Glutamatergic neuron (in vitro differentiated cells): ENCODE measurements at places on chromosomes 4 and X.

- no peak for DNase-seq
Observed at GRCh38 chr4:47484168-47484567, 907 bp upstream of the ATP10D start.

DNA sequence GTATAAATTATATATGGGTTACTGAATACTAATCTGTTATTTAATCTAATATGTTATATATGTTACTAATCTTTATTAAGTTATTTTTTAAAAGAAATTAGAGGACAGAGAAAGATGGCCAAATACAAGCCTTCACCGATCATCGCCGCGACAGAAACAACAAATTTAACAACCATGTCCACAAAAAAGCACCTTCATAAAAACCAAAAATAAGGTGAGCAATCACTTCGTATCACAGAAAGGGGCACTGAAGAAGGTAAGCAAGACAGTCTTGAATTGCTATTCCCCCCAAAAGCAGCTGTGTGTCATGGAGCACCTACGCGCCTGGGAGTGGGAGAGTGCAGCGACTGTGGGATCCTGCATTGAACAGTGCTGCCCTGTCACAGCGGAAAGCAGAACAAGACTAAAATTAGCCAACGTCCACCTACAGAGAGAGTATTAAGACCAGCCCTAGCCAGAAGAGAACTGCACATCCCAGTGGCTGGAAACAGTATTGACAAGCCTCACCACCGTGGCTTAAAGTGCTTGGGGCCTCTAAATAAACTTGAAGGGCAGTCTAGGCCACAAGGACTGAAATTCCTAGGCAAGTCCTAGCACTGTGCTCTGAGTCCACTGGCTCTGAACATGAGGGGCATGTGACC, 38.5 kb downstream of the LRBA start:
- no peak for DNase-seq

GRCh38 chr4:4436244-4436823, 49.4 kb downstream of the NSG1 start:
- no peak for DNase-seq

GRCh38 chr4:184957446-184958115, 60.7 kb upstream of the HELT start:
- no peak for DNase-seq

DNA sequence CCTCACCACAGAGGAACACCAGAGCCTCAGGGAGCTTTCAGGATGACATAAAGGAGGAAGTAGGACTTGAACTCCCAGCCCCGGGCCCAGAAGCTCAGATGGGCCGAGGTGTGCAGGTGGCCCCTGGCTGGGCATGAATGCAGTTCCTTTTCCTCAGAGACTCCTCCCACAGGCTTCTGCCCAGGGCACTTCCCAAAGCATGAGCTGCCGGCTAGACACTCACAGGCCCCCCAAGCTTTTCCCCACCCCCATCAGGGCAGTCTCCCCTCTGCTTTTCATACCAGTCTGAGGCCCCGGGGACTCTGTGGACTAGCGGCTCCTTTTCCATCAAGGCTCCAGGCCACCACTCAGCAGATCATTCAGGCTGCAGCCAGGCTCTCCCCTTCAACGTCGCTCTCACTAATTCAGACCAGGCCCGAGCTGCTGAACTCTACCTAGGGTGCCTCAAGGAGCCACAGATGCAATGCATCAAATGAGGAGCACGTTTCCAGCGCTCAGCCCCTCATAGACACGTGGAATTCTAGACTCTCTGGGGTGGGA, 36.9 kb downstream of the HMX1 start:
- no peak for DNase-seq

DNA sequence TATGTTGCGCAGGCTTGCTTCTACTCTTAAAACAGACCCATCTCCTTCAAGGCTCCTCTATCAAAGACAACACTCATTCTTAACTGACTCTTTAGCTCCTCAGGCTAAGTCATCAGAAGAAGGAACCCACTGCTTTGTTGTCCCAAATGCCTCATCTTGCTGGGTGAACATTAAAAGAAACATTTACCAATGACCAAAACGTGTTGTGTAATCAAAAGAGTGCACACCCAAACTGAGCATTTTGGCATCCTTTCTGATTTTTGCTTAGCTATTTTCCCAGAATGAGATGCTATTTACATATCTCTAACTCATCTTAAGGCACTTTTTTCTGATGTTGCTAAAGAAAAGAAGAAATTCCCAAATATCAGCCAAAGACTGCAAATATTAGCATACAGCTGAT, 131.7 kb upstream of the VCX3A start:
- no peak for DNase-seq

- no peak for DNase-seq
Observed at GRCh38 chrX:154351183-154352011, 23.0 kb downstream of the FLNA start.

- no peak for DNase-seq
Observed at GRCh38 chrX:12307961-12308360, 169.7 kb downstream of the FRMPD4 start.

- no peak for DNase-seq
Observed at GRCh38 chr4:137455647-137456321, 76.5 kb downstream of the PCDH18 start.

GRCh38 chr4:134122903-134123302, 78.7 kb downstream of the PABPC4L start:
- no peak for DNase-seq

DNA sequence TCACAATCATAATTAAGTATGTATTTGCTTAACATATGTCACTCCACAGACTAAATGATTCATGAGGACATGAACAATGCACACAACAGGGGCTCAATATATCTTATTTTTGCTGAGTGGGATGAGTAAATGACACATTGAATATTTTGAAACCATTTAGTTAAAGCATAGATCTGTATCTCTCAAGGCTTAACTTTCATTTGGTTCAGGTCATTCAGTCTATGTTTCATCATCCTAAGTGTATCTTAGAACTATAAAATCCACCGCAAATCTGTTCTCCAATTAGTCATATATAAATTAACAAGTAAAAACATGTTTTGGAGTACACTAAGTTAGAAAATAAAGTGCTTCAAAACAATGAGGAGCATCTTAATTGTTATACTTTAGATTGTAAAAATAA, 45.8 kb downstream of the AREG start:
- DNase-seq: no peak
